ENCODE measurements at places on chromosomes 16 and 17. TPM values are rescaled to one million over a fixed set of nuclear protein-coding genes. Genes with fewer than 3 reads are reported as not detected.

GRCh38 chr17:79790805-79791734 lies 5.8 kb downstream of the CBX8 start:
- no peak for DNase-seq

- no peak for DNase-seq
Measured at GRCh38 chr16:27223226-27223610, 19.9 kb downstream of the KDM8 start.

GRCh38 chr16:85177448-85177846 lies 65.2 kb upstream of the CIBAR2 start:
- no peak for DNase-seq

DNA sequence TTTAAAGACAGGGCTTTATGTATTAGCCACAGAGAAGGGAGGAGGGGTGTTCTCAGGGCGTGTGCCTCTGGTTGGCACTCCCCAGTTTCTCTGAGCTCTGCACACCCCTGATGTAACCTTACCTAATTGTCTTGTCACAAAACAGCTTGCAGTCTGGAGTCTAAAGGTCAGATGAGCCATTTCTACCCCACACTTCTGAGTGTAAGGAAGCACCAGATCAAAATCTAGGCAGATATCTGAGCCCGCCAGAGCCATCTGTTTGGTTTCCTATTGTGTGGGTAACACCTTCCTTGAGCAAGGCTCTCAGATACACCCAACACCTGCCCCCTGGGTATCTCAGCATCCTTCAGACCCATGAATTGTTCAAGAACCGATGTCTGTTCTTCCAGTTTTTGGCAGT lies 15.5 kb downstream of the CDH1 start:
- DNase-seq, result no peak

DNA sequence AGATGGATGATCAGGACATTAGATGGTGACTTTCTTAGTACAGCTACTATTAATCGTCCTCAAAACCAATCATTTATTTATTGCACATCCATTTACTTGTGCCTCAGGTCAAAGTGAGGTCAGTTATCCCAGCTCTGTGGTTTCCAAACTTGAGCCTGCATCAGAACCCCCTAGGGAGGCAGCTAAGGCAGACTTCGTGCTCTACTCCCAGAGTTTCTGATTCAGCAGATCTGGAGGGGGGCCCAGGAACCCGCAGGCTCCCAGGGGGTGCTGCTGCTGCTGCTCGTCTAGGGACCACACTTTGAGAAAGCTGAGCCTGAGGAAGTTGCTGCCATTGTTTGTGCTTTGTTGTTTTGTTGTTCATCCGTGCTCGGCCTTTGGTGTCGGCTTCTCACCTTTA lies 44.0 kb upstream of the CLEC18B start:
- DNase-seq, result no peak

Gene MYOCD
- not detected for total RNA-seq

Data from MG63 (cell line).